Immature natural killer cell (primary cell): ENCODE measurements at places on chromosomes 4 and X. TPM values are rescaled to one million over a fixed set of nuclear protein-coding genes. Genes with fewer than 3 reads are reported as not detected.
A peak's percentile ranks its signal among the peaks of the same experiment; 100 is the strongest.

- H3K36me3 ChIP-seq: no peaks in the 10 kb centered on the region
- DNase-seq: no peak
- no peak overlapping the region for H3K27ac ChIP-seq
These were observed 95.8 kb downstream of the SORBS2 start for GRCh38 chr4:185716141-185716551.

- H3K27me3 ChIP-seq: peaks cover 4% of the 10 kb centered on the region
- DNase-seq: no peak
- H3K4me3 ChIP-seq: no peak overlapping the region
- H3K36me3 ChIP-seq: no peaks in the 10 kb centered on the region
These were observed 26.9 kb upstream of the CT47C1 start for GRCh38 chrX:119045884-119046283.

WNK3 gene
- polyA plus RNA-seq: not detected

GRCh38 chrX:437661-438390 is 51.1 kb upstream of the PPP2R3B start:
- peaks cover 3% of the 10 kb centered on the region for H3K27me3 ChIP-seq
- H3K27ac ChIP-seq: no peak overlapping the region
- H3K4me3 ChIP-seq: no peak overlapping the region

ZNF674 gene
- polyA plus RNA-seq: not detected

DNA sequence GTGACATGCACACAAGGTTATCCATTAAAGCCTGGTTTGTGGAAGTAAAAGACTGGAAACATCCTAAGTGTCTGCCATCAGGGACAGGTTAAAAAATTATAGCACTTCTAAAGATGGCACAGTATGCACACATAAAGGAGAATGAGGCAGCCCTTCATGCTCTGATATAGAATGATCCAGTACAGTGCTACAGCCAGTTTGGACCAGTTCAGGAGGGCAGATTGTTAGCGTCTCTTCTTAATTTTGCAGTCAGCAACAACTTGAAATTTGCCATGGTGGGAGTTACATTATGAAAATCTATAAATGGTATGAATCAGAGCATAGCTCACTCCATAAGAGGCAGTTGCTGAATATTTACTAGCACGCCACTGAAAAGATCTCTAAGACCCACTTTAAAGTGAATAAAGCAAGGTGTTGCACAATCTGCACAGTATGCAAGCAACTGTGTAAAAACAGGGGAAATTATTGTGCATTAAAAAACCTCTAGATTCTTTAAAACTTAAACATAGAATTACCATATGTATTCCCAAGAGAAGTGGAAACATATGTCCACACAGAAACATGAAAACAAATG is 20.3 kb upstream of the SOD3 start:
- H3K27me3 ChIP-seq: peaks cover 2% of the 10 kb centered on the region
- H3K27ac ChIP-seq: no peak overlapping the region
- no peak overlapping the region for H3K4me3 ChIP-seq
- no peaks in the 10 kb centered on the region for H3K4me1 ChIP-seq
- no peak for DNase-seq
- H3K36me3 ChIP-seq: no peaks in the 10 kb centered on the region

DNA sequence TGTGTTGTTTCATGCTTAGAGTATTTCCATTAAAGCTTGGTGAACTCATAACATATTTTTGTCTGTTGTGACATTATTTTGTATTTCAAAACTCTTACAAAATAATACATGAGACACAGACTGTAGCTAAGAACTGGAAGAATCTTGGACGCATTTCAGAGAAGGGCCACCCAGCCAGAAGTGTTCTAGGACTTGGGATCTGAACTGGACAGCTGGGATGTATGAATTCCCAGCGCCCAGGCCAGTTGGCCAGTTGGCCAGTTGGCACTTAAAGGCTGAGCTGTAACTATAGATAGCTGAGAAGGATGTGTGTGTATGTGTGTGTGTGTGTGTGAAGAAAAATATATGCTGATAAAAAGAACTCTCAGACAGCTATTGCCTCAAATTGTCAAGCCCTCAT is 193.4 kb upstream of the GPR101 start:
- no peaks in the 10 kb centered on the region for H3K36me3 ChIP-seq
- no peak overlapping the region for H3K4me3 ChIP-seq
- H3K27me3 ChIP-seq: no peaks in the 10 kb centered on the region
- no peak for DNase-seq
- H3K4me1 ChIP-seq: no peaks in the 10 kb centered on the region

GRCh38 chrX:39242187-39242586 is 440.9 kb downstream of the MID1IP1 start:
- no peak overlapping the region for H3K4me3 ChIP-seq
- H3K27ac ChIP-seq: no peak overlapping the region
- DNase-seq: no peak
- H3K4me1 ChIP-seq: no peaks in the 10 kb centered on the region

DNA sequence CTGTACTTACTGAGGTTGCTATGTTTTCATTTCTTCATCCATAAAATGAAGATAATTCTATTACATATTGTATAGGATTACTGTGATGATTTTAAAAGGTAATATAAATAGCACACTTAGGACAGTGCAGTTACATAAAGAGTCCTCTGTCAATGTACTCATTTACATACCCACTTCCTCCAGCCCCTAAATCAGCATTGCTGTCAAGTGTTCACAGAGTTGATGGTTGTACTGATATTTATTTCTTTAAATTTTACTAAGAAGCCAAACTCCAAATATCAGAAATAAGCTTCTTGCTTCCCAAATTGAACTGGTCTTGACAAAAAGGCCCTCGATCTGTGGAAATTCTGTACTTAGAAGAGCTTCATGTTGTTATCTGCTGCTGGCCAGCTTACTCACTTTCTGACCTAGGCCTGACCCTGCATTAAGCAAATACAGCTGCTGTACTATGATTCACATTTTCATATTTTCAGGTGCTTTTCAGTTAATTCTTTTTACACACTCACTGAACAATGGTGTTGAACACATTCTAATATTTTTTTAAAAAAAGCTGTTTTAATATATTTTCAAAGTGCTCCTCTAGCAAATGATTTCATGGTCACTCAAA is 259.6 kb downstream of the UNC5C start:
- H3K4me3 ChIP-seq: no peak overlapping the region
- H3K4me1 ChIP-seq: peaks cover 45% of the 10 kb centered on the region
- no peaks in the 10 kb centered on the region for H3K36me3 ChIP-seq
- peaks cover 2% of the 10 kb centered on the region for H3K27me3 ChIP-seq
- DNase-seq: no peak

DNA sequence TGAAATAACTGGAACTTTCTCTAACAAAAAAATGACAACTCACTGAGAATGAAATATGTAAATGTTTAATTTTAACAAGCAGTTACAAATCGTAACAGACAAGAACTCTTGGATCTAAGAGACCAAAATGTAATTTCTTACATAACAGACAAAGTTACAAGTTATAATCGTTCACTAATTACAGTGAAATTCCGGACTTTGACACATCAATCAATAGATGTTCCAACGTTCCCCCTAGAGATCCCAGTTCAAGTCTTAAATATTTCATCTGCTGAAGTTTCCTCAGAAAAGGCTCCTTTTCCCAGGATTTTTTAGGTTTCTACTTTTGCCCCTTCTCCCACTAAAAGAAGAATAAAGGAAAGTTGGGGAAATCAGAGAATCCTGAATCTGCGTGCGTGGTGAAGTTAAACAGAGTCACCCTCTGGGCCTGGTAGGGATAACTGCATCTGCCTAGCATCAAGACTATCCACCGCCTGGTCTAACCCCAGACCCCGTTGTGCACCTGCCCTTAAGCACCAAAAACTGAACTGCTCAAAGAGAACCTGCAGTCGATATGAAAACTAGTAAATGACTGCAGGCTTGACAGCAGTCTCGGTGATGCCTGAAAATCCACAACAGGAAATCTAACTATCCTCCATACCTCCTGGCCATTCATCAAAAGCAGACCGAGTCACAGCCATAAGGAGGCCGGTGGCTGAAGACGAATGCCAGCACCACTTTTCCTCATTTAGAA is 2.3 kb downstream of the IRF2 start:
- DNase-seq: peak; percentile 20
- peak overlapping the region; percentile 96 for H3K4me3 ChIP-seq
- H3K27me3 ChIP-seq: peaks cover 8% of the 10 kb centered on the region
- peaks cover 76% of the 10 kb centered on the region for H3K4me1 ChIP-seq

SPANXA2 gene
- polyA plus RNA-seq: not detected

ZAR1 gene
- not detected for polyA plus RNA-seq

GRCh38 chr4:24932515-24933225 is 19.8 kb upstream of the CCDC149 start:
- no peak overlapping the region for H3K27ac ChIP-seq
- no peak for DNase-seq
- H3K27me3 ChIP-seq: peaks cover 3% of the 10 kb centered on the region
- no peaks in the 10 kb centered on the region for H3K4me1 ChIP-seq
- H3K4me3 ChIP-seq: no peak overlapping the region

- no peak overlapping the region for H3K4me3 ChIP-seq
- H3K36me3 ChIP-seq: no peaks in the 10 kb centered on the region
- DNase-seq: no peak
These were observed 73.0 kb upstream of the SCOC start for GRCh38 chr4:140300271-140300970.

- no peak for DNase-seq
- H3K4me3 ChIP-seq: no peak overlapping the region
- H3K36me3 ChIP-seq: no peaks in the 10 kb centered on the region
- no peak overlapping the region for H3K27ac ChIP-seq
- no peaks in the 10 kb centered on the region for H3K4me1 ChIP-seq
These were observed 7.3 kb upstream of the ARHGAP10 start for GRCh38 chr4:147724468-147725201.

GRCh38 chrX:856566-857290 is 226.1 kb downstream of the SHOX start:
- H3K27ac ChIP-seq: no peak overlapping the region
- no peak for DNase-seq
- no peak overlapping the region for H3K4me3 ChIP-seq

- no peak for DNase-seq
- peak overlapping the region; percentile 53 for H3K4me3 ChIP-seq
- H3K27me3 ChIP-seq: no peaks in the 10 kb centered on the region
These were observed 57.1 kb upstream of the NOCT start for GRCh38 chr4:138958519-138958918.

GRCh38 chrX:109966246-109966645 is 36.7 kb upstream of the TMEM164 start:
- no peak overlapping the region for H3K4me3 ChIP-seq
- H3K27ac ChIP-seq: no peak overlapping the region
- H3K4me1 ChIP-seq: no peaks in the 10 kb centered on the region

- no peak overlapping the region for H3K4me3 ChIP-seq
- peaks cover 4% of the 10 kb centered on the region for H3K27me3 ChIP-seq
- no peaks in the 10 kb centered on the region for H3K36me3 ChIP-seq
These were observed 19.7 kb upstream of the ACSL1 start for GRCh38 chr4:184845367-184846021.

- H3K4me3 ChIP-seq: no peak overlapping the region
- H3K27me3 ChIP-seq: peaks cover 4% of the 10 kb centered on the region
- DNase-seq: no peak
- H3K36me3 ChIP-seq: no peaks in the 10 kb centered on the region
- no peak overlapping the region for H3K27ac ChIP-seq
- peaks cover 47% of the 10 kb centered on the region for H3K4me1 ChIP-seq
These were observed 30.5 kb downstream of the ATRX start for GRCh38 chrX:77755561-77755960.

DNA sequence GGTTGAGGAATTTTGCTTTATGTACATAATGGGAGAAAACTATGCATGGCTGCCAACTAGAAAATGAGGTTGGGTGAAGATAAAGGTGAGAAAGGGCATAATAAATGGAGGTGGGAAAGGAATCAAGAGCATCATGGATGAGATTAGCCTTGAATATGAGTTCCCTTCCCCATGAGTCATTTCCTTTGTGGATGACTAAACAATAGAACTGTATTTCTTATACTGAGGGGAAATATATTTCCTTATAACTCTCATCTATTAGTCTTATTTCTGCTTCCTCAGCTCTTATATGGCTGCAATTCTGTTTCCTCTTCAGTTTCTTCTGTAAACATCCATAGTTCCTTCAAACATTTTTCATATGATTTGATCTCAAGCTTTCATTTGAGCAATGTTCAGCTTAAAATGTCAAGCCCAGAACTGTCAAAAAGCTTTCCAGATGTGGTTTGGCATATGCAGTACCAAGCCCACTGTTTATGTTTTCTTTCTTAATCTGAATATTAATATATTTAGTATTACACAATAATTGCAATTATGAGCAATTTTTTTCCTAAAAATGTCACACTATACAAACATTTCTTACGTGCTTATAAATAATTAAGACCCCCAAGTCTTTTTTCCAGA is 100.7 kb upstream of the GRPR start:
- H3K27ac ChIP-seq: no peak overlapping the region
- no peak overlapping the region for H3K4me3 ChIP-seq
- no peaks in the 10 kb centered on the region for H3K36me3 ChIP-seq
- H3K27me3 ChIP-seq: peaks cover 4% of the 10 kb centered on the region

DNA sequence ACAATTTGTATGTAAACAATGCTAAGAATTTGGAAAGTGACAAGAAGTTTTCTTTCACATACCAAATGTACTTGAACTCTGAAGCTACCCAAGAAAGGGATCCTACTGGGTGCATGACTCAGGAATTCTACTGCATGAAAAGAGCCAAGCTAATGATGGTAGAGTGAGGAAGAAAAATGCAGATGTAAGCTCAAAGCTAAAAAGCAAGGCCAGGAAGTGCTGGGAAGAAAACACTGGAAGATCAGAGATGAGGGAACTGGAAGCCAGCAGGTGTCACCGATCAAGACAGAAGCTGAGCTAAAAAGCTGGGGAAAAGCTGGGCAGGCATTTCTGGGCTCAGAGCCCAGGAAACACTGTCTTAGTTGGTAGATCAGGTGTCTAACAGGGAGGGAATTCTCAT is 449.1 kb downstream of the NKX6-1 start:
- no peak overlapping the region for H3K4me3 ChIP-seq
- H3K27me3 ChIP-seq: no peaks in the 10 kb centered on the region
- no peak overlapping the region for H3K27ac ChIP-seq
- no peak for DNase-seq

DNA sequence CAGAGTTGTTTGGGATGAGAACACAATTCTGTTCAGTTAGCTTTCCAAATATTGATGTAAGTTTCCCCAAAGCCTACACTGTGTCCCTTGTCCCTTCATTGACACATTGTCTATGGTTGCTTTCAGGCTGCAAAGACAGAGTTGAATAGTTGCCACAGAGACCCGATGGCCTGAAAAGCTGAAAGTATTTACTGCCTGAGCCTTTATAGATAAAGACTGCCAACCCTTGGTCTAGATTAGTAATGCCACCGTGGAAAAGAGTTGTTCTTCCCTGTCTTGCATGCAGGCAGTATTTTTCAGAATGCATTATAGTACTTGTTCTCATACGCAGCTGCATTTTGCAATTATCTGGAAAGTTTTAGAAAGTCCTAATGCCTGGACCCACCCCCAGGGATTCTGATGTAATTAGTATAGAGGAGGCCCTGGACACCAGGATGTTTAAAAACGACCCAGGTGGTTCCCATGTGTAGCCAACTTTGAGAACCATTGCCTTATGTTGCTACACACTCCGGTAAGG is 180.8 kb downstream of the FRMPD4 start:
- H3K4me3 ChIP-seq: no peak overlapping the region
- no peaks in the 10 kb centered on the region for H3K4me1 ChIP-seq
- H3K36me3 ChIP-seq: no peaks in the 10 kb centered on the region
- DNase-seq: no peak

TMEM150C gene
- 0.45 TPM for polyA plus RNA-seq
